Posterior vena cava (tissue), 2 donors: ENCODE measurements at places on chromosomes 1 and 21.

DNA sequence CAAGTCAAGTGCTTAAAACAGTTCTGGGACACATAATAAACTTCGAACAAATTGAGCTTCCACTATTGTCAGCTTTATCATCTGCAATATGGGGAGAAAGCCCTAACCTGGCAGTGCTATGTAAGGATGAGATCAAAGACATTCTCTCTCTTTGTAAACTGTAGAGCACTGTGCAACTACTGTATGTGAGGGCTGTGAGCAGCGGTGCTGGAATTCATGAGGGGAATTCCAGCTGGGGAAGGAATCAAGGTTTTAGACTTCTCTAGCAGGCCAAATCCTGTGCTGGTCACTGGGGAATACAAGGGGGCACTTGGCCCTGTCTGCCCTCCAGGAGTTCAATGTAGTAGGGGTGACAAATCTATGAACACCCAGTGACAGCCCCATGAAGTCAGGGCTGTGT, 9.3 kb downstream of the FAM151A start:
- DNase-seq = no peak

DNA sequence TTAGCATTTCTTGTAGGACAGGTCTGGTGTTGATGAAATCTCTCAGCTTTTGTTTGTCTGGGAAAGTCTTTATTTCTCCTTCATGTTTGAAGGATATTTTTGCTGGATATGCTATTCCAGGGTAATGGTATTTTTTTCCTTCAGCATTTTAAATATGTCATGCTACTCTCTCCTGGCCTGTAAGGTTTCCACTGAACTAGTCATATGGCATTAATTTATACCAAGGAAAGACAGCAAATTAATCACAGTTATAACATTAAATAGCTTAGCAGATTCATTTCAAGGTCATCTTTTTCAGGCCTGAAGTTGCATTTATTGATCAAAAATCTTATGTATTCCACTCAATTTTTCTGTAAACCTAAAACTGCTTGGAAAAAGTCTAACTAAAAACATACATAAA, 54.9 kb downstream of the AK5 start:
- DNase-seq = no peak

DNA sequence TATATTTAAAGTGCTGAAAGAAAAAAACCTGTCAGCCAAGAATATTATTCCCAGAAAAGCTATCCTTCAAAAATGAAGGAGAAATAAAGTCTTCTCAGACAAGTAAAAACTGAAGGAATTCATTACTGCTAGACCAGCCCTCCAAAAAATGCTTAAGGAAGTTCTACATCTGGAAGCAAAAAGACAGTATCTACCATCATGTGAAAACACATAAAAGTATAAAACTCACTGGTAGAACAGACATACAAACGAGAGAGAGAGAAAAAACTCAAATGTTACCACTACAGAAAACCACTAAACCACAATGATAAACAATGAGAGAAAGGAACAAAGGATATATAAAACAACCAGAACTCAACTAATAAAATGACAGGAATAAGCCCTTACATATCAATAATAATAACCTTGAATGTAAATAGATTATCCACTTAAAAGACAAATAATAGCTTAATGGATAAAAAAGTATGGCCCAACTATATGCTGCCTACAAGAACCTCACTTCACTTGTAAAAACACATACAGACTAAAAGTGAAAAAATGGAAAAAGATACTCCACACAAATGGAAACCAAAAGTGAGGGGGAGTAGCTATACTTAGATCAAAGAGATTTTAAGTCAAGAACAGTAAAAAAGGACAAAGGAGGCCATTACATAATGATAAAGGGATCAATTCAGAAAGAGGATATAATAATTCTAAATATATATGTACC, 22.0 kb downstream of the NSL1 start:
- no peak for DNase-seq

DNA sequence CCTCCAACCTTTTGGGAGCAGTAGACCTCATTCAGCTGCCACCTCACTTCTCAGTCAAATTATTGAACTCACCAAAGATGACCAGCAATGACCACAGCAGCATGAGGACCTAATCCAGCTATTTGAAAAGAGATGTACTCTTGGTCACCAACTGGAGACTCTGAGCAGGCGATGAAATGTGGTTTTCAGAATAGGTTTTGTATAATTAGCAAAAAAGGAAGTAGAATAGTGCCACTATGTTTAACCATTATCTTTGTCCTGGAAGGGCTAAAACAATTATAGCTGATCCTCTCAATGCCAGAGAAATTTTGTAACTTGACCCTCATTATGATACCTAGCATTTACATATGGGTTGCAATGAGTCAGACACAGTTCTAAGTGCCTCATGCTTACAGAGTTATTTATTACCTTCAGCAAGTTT, at the start of gene FCRL2:
FCRL2 (minus strand) TSS at position 162 of the 421 bp plus-strand sequence; CDS start at position 103, 59 bp downstream.
- DNase-seq = no peak

GRCh38 chr1:56527548-56528302, 51.6 kb downstream of the PLPP3 start:
- DNase-seq = no peak

DNA sequence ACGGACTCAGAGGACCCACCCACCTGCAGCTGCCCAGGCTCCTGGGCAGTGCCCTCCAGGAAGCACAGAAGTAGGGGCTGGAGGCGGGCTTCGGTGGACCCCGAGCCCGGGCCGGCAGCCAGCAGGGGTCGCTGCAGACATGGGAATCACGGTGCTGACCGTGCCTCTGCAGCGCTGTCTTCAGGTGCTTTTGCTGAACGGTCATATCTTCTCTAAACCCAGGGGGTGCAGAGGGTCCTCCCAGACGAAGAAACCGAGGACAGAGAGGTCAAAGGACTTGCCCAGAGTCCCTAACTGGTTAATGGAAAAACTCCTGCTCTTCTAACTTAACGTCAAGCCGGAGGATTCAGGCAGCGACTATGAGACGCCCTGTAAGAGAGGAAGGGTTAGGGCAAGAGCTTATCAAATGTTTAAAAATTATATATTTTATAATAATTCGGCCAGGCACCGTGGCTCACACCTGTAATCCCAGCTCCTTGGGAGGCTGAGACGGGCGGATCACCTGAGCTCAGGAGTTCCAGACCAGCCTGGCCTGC, 21.5 kb upstream of the LEFTY2 start:
- peak; percentile 74 for DNase-seq

- DNase-seq = no peak
These were observed 90.6 kb upstream of the ZNF678 start for GRCh38 chr1:227472772-227473171.

DNA sequence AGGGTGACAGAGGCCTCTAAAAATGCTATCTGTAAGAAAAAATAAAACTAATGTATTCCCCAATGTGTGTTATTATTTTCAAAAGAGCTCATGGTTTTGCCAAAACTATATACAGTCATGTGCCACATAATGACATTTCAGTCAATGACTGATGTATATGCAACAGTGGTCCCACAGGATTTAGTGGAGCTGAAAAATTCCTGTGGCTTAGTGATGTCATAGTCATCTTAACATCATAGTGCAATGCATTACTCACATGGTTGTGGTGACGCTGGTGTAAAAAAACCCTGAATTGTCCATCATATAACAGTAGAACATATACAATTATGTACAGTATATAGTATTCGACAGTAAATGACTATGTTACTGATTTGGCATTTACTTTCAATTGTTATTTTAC, 172.4 kb downstream of the CACNA1E start:
- DNase-seq = no peak

DNA sequence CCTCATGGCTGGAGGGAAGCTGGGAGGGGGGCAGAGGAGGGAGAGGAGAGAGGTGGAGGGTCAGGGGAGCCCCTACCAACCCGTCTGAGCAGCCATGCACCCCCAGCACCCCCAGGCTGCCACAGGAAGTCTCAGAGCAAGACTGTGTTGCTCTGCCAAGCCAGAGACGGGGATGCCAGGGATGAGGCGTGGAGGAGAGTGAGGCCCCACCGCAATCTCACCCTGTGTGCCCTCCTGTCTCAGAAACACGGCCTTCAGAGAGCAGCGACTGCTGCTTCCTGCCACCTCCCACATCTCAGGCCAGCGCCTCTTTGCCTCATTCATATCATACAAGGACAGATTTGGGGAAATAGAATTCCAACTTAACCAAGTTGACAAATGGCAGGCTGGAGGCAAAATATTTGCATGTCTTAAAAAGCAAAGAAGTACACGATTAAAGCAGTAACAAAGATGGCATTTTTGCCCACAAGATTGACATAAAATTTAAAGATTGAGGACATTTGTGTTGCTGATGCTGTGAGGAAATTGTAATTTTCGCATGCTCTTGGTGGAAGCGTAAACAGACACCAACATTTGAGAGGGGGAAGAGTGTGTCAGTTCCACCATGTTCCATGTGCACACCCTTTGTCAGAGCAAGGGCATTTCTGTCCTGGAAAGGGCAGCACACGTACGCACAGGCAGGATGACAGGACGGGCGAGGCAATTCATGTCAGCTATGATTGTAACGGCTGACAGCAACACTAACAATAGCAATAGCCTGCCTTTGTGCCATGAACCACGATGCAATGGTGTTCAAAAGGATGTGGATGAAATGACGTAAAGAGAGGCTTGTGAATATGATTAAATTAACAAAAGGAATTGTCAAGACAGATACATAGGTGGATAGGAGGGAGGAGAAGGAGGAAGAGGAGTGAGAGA, 59.0 kb upstream of the BACE2 start:
- DNase-seq = no peak

DNA sequence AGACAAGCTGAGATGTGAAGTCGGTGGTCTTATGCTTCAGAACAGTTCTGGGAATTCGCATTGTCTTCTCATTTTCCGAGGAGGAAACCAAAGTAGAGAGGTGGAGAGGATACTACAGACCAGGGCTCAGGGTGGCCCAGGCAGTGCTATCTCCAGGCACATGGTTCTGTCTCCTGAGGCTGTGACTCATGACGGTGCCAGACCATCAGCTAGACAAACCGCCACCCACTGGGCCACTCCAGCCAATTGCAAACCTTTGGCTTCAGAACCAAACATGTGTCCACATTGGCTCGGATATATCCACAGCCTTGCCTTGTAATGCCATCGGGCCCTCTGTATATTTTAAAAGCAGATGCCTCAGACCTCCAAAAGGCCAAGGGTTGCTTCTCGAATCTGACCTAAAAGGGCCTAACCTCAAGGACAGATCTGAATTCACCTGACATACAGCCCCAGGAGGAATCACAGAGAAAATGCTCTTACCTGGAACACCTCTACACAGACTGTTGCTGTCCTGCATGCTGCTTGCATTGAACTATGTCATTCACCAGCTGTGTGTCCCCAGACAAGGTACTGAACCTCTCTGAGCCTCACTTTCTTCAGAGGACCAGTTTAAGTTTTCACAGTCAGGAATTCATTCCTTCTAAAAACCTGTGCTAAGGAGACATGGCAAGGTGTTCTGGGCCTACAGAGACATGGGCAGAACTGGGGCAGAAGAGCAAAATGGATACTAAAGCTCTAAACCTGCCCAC, 224.9 kb upstream of the JUN start:
- DNase-seq = peak; percentile 84

DNA sequence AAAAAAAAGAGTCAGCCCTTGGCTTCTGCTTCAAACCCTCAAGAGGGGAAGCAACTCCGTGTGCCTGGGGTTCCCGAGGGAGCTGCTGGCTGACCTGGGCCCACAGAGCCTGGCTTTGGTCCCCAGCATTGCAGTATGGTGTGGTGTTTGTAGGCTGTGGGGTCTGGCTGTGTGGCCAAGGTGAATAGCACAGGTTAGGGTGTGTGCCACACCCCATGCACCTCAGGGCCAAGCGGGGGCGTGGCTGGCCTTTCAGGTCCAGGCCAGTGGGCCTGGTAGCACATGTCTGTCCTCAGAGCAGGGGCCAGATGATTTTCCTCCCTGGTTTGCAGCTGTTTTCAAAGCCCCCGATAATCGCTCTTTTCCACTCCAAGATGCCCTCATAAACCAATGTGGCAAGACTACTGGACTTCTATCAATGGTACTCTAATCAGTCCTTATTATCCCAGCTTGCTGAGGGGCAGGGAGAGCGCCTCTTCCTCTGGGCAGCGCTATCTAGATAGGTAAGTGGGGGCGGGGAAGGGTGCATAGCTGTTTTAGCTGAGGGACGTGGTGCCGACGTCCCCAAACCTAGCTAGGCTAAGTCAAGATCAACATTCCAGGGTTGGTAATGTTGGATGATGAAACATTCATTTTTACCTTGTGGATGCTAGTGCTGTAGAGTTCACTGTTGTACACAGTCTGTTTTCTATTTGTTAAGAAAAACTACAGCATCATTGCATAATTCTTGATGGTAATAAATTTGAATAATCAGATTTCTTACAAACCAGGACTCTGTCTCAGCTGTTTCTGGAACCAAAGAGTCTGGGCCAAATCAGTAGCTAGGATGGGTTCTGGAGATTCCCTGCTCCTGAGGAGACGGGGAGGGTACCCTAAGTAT, 26.8 kb upstream of the KDM4A start:
- peak; percentile 22 for DNase-seq
